ENCODE measurements at places on chromosomes 3 and 15. TPM values are rescaled to one million over a fixed set of nuclear protein-coding genes. Genes with fewer than 3 reads are reported as not detected.

DNA sequence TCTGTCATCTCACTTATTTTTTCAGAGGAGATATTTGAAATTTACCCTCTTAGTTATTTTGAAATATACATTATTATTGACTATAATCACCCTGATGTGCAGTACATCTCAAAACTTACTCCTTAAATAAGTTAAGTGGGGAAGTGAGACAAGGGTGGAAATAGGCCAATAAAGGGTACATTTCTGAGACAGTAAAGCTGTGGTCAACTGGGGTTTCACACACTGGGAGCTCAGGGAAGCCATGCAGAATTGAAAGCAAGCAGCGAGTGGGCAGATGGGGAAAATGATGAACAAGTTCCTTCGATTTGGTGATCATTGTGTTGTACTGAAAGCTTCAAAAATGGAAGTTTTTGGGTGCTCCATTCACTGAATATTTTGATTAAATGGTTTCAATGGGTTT, 21.6 kb upstream of the MOBP start:
- DNase-seq: no peak

Gene MYH15
- total RNA-seq: 0.13 TPM

Gene TLR9
- total RNA-seq: not detected

Gene FOXB1
- total RNA-seq: 3.7 TPM

Gene LINGO1
- total RNA-seq: 42.6 TPM

All from H9 (cell line).